Fibroblast of mammary gland (primary cell): ENCODE measurements at places on chromosomes 4 and X.
A peak's percentile ranks its signal among the peaks of the same experiment; 100 is the strongest.

GRCh38 chrX:41369152-41369551 is 35.2 kb downstream of the DDX3X start:
- no peak for DNase-seq

DNA sequence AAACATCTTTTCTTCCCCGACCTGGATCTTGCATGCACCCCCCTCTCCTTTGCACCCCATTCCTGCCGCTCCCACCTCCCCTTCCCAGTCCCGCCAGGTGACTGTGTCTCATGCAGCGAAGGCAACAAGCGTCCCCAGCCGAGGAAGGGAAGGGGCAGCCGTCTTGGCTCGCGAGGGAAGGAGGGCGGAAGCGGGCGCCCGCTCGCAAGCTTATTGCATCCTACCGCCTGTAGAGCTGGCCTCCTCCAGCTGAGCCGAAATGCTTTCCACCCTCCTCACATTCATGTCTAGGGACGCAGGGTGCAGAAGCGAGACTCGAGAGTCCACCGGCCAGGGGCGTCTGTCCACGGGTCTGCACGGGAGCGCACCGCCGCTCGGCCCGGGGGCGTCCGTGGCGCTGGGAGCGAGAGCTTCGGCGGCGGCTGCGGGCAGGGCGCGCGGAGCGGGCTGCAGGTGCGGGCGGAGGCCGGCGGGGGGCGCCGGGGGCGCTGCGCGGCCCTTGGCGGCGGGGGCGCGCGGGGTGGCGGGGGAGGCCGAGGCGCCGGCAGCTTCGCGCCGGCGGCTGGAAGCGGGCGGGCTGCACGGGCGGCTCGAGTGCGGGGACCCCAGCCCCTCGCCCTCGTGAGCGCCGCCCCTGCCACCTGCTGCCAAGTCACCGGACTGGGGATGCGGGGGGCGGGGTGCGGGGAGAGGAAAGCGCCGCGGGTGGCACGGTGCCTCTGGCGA is at the start of gene KCNIP4:
Gene KCNIP4, minus strand, starts transcription at position 426 of the 726 bp plus-strand sequence.
- peak; percentile 8 for DNase-seq

GRCh38 chr4:83152746-83153145 is 38.2 kb upstream of the PLAC8 start:
- no peak for DNase-seq

- no peak for DNase-seq
Observed at GRCh38 chrX:73964579-73964978, 339.4 kb upstream of the ZCCHC13 start.

GRCh38 chrX:38768079-38768478 is 33.2 kb upstream of the MID1IP1 start:
- DNase-seq: peak; percentile 45

DNA sequence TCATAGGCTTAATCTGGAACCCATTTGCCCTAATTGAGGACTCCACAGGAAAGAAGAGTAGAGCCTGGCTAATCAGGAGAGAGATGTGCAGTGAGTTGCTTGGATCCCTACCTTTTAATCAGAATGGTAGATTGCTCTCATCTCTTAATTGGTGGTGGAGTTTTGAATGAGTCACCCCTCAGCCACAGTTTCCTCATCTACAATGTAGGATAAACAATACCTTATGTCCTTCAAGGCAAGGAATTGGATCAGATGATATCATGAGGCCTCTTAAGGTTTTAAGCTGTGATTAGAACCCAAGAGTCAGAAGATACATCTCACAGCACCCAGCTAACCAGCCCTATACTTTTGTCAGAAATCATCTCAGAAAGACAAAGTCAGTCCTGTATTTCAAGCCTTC is 39.1 kb downstream of the PDGFRA start:
- peak; percentile 79 for DNase-seq

DNA sequence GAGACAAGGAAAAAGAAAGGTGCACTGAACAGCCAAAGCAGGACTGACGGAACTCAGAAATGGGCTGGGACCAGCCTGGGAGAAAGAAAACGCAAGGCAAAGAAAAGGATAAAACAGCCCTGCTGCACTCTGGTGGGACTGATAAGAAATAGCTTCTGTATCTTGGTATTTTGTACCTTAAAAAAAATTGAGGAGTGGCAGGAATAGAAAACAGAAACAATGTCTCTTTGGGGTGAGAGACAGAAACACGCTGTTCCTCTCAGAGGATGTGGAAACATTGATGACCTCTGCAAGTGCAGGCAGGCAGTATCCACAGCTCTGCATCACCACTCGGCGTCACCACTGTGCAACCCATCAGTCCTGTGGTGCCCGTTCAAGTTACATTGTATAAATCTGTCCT is 152.5 kb upstream of the SPRY1 start:
- DNase-seq: peak; percentile 17

DNA sequence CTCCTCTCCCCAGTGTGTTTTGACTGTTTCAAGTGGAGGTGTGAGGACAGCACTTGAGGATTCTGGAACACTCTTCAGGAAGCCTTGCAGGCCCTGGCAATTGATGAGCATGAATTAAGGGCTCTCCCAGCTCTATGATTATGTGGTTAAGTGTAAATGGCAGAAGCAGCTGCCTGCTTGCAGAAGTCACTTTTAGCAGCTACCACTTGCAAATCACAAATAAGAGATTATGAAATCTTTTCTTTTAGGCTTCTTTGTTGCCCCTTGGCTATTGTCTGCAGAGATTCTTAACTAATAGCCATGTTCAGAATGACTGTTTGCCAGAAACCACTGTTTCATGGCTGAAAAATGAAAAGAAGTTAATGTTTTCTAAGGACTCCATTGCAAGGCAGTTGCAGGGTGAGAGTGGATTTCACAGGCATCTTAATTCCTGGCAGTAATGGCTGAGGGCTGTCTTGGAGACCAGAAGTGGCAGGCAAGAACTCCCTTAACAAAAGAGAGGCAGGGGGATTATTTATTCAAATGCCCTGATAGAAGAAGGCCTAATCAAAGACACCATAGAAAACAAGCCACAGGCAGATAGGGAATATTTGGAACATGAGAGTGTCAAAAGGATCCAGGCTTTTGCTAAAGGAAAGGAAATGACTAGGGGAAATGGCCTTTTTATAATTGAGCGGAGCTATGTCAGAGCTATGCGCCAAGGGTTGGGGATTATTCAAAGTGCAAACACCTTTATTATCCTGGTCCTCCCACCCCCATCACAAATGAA is 8.3 kb upstream of the HOPX start:
- DNase-seq: no peak

DNA sequence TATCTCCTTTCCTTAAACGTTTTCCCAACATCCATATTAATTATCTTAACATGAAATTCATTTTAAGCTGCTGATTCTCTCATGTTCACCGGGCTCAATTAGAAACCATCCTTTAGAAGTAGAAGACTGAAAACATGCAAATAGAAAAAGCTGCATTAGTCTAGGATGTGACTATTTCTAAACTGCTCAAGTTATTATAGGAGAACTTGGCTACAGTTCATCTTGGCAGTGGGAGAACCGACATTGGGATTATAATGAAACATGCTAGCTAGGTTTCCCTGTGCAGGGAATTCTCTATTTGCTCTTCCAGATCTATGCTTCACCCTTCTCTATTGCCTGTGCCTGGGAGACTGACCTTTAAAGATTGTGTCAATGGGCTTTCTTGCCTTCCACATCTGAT is 151.0 kb upstream of the PPARGC1A start:
- no peak for DNase-seq

DNA sequence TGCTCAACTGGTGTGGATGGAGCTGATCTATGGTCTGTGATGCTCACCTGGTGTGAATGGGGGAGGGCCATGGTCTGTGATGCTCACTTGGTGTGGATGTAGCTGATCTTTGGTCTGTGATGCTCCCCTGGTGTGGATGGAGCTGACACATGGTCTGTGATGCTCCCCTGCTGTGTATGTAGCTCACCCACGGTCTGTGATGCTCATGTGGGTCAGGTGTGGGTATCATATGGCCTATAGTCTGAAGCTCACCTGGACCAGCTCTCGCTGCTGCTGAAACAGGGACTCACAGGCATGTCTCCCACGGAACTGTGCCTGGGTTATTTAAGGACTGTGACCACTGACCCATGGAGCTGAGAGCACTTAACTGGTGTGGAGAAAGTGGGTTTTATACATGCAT is 109.7 kb downstream of the CRLF2 start:
- DNase-seq: no peak

- DNase-seq: no peak
Observed at GRCh38 chr4:55278316-55278715, 67.7 kb upstream of the SRD5A3 start.

GRCh38 chr4:34950926-34951325 is 1293.4 kb downstream of the ARAP2 start:
- DNase-seq: no peak

DNA sequence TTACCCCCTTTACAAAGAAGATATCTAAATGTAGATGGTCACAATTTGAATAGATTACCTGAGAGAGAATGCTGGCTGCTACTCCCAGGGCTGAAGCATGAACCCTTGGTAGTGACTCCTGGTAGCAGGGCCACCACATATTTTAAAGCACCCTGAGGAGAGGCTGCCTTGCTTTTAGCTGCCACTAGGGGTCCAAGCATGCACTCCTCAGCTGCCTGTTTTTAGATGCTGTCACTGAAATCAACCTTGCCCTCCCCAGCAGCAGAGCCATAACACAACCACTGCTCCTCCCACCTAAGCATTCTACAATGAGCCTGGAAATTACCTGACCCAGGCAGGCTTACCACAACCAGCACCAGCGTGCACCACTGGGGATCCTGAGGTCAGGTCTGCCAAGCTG is 850.9 kb downstream of the FAM133A start:
- DNase-seq: no peak

DNA sequence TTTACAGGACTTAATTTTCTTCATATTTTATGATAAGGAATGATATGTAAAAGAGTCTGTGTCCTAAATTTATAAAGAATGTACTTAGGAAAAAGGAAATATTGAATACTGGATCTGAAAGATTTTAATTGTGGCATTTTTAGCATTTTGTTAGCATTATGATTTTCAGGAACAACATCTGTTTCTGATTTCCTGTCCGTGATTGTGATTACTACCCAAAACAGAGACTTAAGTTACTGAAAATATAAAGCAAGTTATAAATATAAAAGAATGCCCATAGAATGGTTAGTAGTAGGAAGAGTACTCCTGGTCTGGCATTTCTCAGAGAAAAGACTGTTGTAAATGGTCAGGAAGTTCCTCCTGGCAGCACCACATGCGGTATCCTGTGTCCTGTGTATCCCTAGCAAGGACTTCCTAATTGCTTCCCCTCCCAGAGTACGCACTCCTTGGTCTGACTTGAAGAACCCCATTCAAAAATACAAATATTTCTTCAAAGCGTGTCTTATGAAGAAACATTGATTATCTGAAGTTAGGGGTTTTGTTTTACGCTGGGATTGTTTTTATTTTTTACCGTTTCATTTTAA is 88.9 kb downstream of the RS1 start:
- peak; percentile 19 for DNase-seq

GRCh38 chr4:150289198-150289597 is 211.0 kb downstream of the DCLK2 start:
- DNase-seq: no peak

DNA sequence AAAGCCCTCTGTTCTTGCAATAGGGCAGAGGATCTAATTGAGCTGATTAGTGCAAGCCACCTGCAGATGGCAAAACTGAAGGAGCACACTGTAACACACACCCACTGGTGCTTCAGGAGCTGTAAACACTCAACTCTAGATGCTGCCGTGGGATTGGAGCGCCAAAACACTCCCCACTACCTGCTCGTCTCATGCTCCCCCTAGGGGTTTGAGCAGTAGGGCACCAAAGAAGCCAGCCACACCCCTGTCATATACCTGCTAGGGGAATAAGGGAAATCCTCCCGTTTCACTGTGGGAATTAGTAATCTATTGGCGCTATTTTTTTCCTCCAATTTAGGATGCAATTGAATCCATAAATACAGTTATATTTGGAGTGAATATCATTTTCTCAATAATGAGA is 360.2 kb downstream of the GLUD2 start:
- DNase-seq: no peak

GRCh38 chr4:13968723-13969122 is 341.2 kb upstream of the BOD1L1 start:
- no peak for DNase-seq

DNA sequence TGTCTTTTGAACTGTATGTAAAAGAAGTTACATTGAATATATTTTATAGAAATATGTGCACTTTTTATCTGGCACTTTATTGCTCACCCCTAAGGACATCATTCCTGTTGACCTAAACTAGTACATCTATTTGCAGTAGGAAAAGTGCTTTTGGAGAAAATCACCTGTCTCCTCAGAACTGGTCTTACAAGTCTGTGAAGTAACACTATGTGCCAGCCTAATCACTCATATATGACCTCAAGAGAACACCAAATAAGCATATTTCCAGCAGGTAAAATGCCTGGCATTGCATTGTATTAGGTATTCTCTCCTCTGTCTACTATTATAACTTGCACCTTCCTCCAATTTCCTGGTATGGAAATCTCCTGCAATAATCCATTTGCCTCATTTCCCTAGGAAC is 4.0 kb upstream of the GASK1B start:
- no peak for DNase-seq

GRCh38 chr4:134961963-134962362 is 760.4 kb upstream of the PABPC4L start:
- no peak for DNase-seq

GRCh38 chr4:1406981-1407656 is 877 bp upstream of the NKX1-1 start:
- DNase-seq: no peak

- DNase-seq: no peak
Observed at GRCh38 chr4:104248726-104249125, 246.0 kb downstream of the CXXC4 start.

DNA sequence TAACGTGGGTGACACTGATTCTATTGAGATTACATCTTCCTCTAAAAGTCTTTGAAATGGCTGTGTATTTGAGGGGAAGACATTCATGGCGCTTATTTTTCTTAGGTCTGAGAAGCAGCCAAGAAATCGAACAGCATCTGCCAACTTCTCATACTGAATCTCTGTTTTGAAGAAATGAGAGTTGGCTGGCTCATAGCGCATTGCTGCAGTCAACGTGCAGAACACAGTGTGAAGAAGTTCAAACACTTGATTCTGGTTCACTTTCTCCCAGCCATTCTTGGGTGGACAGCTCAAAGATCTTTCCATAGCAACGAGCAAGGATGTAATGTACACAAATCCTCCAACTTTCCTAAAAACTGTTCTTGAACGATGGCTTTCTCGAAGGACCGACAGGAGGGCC is 156.5 kb downstream of the WDFY3 start:
- DNase-seq: no peak

DNA sequence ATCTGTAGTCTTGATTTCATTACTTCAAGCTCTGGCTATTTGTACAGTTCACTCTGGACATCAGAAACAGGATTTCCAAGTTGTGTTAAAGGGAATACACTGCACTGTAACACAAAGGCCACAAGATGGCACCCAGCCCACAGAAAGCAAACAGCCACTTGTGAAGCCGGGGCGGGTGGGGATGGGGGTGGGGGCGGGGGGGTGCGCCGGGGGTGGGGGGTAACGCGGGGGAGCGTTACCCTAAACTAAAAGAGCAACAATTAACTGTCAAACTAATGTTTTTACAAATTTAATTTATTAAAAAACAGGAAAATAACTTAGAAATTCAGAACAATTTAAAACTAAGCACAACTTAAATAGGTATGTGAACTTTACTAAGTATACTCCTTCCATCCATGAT is 27.3 kb downstream of the PRDX4 start:
- peak; percentile 62 for DNase-seq

- DNase-seq: peak; percentile 85
Observed at GRCh38 chr4:169810325-169811323, 52.9 kb upstream of the HPF1 start.

GRCh38 chrX:22577181-22577580 is 304.5 kb downstream of the CBLL2 start:
- DNase-seq: peak; percentile 69
